ENCODE measurements at places on chromosomes 5 and 9. TPM values are rescaled to one million over a fixed set of nuclear protein-coding genes. Genes with fewer than 3 reads are reported as not detected.

DNA sequence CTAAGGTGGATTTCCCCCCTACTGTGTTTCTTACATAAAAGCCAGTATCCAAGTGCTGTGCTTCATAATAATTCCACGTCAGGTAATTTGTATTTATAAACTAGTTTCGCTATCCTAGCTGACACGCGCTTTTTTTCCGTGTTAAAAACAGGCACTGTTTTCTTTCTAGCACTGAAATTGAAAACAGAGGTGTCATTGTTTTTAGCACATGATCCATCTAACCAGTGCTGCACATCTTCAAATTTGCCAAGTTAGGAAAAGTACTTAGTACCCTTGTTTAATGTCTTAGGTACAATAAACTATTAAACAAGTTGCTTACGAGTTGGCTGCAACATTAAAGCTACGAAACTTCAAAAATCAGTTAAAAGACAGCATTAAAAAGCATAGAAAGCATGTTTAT is 49.9 kb downstream of the JMY start:
- no peak for DNase-seq

DNA sequence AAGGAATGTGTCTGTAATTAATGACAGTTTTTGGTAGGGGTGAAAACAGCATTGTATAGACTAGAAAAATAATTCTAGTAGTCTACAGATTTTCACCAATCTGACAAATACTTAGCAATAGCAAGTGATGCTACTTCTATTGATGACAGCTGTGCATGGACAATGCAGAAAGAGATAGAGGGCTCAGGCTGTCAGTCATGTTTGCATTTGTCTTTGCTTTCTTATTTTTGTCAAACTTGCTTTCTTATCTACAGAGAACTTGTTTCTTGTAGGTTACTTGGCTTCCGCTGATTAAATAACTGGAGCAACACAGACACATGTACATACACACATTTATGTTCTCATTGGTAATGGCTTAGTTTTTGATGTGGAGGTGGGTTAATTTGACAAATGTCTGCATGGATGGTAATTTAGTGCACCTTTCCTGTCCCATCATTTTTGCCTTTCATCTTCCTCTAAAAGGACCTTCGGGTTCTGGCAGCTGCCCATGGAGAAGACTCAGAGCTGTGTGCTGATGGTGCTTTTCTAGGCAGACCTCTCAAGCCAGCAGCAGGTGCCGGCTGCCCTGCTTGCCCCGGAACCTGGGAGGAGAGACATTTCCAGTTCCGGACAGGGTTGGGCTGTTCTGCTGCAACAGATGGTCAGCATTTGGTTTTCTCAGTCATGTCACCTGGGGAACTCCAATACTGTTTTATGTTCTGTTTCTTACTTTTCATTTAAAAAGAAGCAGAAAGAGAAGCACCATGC is 28.8 kb downstream of the CAMK4 start:
- no peak for DNase-seq

DNA sequence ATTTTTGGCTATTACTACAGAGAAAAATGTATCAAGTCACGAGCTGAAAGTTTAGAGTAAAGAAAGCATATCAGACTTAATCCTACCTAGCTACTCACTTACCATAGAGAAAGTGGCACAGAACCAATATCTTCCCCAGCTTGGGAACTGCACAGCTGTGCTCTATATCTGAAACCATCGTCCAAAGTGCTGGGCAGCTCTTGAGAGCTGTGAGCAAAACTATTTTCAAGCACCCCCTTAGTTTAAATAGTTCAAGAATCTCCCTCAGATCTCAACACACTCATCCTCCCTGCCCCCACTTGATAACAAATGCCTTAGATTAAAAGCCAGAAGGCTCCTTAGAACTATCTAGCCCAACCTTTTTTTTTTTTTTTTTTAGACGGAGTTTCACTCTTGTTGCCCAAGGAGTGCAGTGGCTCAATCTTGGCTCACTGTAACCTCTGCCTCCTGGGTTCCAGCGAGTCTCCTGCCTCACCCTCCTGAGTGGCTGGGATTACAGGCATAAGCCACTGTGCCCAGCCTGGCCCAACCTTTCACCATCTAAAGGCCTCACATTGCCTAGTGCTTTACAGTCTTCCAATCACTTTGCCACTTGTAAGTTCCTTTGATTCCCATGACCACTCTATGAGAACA is 94.2 kb upstream of the APC start:
- DNase-seq: no peak

DNA sequence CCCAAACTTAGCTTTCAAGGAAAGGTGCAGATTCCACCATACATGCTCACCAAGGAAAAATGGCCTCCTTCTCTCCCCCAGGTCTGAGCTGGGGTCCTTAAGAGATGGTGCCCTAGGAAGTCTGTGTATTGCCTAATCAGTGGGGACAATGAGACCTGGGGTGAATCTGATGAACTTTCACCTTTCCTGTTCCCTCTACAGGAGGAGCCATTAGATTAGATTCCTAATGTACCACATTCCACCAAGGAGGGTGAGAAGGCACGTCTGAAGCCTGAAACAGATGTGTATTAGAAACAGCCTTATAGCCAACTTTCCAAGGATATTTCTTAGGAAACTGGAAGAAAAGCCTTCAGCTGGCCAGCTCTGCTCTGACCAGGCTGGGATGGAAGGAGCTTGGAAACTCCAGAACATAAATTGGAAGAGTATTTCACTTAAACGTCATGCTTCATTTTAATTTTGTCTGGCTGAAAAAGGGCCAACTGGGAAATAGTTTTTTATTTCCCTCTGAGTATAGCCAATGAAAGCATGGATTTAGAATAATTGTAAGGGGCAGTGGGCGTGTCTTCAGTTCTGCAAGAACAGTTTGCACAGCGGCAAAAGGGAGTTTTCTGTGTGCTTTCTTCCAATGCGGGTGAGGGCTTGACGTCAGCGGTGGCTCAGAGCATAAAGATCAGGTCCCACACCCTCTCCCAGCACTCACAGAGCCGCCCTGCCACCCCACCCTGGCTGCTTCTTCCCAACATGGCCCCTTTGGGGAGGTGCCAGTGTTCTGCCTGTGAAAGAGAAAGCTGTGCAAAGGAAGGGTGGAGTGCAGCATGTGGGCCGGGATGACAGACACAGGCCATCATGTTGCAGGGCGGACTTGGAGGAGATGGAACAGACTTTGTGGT is 210.9 kb downstream of the ESM1 start:
- DNase-seq: no peak

DNA sequence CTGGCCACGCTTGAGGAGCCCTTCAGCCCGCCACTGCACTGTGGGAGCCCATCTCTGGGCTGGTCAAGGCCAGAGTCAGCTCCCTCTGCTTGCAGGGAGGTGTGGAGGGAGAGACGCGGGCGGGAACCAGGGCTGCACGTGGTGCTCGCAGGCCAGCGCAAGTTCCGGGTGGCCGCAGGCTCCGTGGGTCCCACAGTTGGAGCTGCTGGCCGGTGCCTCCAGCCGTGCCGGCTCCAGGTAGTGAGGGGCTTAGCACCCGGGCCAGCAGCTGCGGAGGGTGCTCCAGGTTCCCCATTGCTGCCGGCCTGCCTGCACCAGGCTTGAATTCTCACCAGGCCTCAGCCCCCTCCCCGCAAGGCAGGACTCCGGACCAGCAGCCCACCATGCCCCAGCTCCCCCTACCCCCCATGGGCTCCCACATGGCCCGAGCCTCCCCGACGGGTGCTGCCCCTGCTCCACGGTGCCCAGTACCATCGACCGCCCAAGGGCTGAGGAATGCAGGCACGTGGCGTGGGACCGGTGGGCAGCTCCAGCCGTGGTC is 192.8 kb upstream of the IZUMO3 start:
- DNase-seq: no peak

DNA sequence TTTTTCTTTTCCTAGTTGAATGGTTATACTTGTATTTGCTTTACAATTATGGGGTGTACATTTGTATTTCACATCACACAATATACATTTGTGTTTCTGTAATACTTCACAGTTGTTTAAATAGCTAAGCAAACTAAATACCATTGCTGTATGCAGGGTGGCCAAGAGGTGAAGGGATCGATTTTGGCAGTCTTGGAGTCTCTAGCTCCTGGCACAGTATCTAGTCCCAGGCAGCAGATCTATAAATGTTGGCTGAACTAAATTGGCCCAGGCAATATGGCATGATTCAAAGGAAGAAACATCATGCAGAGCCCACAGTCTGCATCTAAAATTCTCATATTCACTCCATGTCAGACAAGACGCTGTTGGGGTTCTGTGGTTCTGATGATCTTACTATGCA is 110.1 kb upstream of the GPBP1 start:
- no peak for DNase-seq

GRCh38 chr5:123754908-123755307 is 242.9 kb downstream of the CSNK1G3 start:
- no peak for DNase-seq

- no peak for DNase-seq
These were observed 199.9 kb upstream of the GLRA1 start for GRCh38 chr5:152124409-152125041.

DNA sequence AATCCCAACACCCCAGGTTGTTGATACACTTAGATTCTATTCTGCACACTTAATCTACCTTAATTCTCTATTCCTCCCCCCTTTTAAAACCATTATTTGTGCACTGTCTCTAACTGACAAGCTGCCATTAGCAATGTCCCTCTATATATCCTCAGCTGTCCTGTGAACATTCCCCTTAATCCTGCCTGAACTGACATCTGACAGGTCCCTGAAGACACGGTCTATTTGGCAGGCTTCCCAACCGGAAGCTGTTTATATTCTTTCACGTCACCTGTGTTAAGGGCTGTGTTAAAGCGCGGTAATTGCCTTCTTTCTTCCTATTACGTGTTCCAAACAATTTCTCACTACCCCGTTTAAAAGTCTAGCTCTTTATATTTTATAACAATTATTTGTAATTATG is 277.3 kb downstream of the CDH9 start:
- no peak for DNase-seq

DNA sequence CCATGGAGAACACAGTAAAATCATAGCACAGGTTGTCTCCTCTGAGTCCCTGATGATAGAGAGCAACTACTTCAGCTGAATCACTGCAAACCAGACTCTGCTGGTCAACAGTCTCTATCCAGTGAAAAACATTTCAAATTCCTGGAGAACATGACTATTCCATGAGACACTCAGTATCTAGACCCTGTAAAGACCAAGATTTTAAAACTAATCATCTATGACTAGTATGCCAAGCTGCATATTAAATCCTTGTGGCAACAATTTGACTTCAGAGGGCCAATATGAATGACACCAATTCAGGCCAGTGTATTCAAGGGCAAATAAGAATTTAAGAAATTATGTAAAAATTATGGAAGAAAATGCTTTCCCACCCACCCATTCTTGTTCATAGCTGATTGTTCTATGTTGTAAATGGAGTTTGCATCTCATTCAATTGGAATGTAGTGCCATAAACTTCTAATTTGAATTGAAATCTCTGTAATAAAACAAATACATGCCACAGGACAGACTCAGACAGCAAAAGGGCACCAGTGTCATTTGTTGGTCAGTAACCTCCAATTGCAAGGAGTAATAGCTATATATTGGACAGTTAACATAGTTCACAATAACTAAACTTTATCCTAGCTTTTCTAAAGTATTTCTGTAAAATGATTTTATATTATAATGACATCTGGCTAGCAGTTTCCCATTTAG is 80.1 kb upstream of the LPAR1 start:
- no peak for DNase-seq

DNA sequence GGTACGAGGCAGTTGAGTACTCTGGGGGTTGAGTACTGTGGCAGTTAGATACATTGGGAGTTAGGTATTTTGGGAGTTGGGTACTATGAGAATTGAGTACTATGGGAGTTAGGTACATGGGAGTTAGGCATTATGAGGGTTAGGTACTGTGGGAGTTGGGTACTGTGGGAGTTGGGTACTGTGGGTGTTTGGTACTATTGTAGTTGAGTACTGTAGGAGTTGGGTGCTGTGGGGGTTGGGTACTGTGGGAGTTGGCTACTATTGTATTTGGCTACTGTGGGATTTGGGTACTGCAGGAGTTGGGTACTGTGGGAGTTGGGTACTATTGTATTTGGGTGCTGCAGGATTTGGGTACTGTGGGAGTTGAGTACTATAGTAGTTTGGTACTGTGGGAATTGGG is 4.8 kb upstream of the SLC6A19 start:
- no peak for DNase-seq

GRCh38 chr9:105972466-105973204 is 278.3 kb downstream of the TMEM38B start:
- no peak for DNase-seq

DNA sequence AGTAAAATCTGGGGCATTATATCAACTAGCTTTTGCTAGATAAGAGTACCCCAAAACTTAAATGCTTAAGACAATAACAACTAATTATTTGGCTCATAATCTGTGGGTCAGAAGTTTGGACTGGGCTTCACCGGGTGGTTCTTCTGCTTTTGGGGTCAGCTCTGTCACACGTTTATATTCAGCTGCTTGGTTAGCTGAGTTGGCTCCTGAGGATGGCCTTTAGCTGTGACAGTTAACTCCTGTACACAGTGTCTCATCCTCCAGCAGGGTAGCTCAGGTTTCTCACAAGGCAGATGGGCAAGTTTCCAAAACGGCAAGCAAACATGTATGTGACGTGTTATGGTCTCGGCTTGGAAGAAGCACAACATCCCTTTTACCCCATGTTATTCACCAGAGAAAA is 488.2 kb downstream of the TLE4 start:
- DNase-seq: no peak

- DNase-seq: no peak
These were observed 432.6 kb upstream of the SLC30A5 start for GRCh38 chr5:68661237-68661636.

DNA sequence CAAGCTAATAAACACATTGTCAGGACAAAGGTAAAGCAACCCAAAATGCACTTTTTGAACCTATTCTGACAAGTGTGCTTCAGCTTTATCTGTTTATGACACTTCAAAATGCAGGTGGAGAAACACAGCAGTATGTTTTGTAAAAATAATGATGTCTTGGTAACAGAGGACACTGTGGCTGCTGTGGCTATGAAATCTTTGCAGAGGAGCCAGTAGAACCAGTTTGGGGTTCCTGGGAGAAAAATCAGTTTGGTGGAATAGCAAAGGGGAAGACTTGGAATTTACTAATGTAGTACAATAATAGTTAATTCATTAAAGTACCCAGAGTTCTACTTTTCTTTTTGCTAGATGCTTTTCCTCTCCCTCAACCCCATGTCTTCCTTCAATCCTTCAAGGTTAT is 40.6 kb downstream of the SIL1 start:
- no peak for DNase-seq

DNA sequence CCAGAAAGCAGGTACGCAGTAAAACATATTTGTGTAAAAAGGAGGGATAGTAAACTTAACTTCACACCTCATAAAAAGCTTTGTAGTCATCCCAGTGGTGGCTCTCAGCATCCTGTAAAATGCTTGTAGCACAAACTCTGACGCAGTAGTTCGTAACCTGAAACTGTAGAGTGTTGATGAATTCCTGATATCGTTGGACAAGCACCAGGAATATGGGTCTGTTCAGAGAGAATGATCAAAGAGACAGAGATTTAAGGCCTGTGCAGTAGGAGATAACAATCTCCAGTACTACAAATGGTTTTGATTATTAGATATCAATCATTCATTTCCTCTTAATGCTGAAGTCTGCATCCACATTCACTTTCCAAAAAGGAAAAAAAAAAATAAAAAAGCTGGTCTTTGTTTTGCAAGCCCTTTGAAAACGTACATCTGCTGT is 148.5 kb downstream of the KIAA0825 start:
- DNase-seq: no peak

RNF20 gene
- 6.2 TPM for polyA plus RNA-seq

RORB gene
- polyA plus RNA-seq: 0.38 TPM

CXCL14 gene
- polyA plus RNA-seq: 5.9 TPM

GTF2H2C gene
- 13.3 TPM for polyA plus RNA-seq

SYK gene
- 5.5 TPM for polyA plus RNA-seq

NEUROG1 gene
- not detected for polyA plus RNA-seq

ZNF658 gene
- 1.7 TPM for polyA plus RNA-seq

LIFR gene
- polyA plus RNA-seq: 7.1 TPM
